ENCODE measurements at places on chromosomes 12 and 14. TPM values are rescaled to one million over a fixed set of nuclear protein-coding genes. Genes with fewer than 3 reads are reported as not detected.

Gene SELPLG
- total RNA-seq, result 1.6 TPM

GRCh38 chr12:3233797-3234196, 156.6 kb downstream of the TSPAN9 start:
- H3K4me1 ChIP-seq, result peaks cover 4% of the 10 kb centered on the region
- no peak overlapping the region for H3K27ac ChIP-seq
- DNase-seq, result no peak
- H3K36me3 ChIP-seq, result no peaks in the 10 kb centered on the region
- H3K4me3 ChIP-seq, result no peak overlapping the region

DNA sequence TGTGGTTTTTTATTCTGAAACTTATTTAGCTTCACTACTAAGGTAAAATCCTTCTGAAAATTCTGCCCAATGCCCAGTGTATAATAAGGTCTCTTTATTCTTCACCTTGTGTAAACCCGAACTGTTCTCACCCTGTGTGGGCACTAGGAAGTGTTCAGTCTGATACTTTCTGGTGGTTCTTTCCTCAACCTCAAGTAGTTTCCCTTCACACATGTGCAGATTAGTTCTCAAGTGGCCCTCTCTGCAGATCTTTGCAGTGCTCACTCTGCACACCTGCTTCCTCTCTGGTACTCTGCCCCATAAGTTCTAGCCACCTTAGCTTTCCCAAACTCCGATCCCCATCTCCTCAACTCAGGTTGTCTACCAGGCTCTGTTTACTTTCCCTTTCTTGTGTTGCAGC, 61.6 kb downstream of the RAD51B start:
- H3K4me3 ChIP-seq, result no peak overlapping the region
- H3K27me3 ChIP-seq, result no peaks in the 10 kb centered on the region
- no peaks in the 10 kb centered on the region for H3K4me1 ChIP-seq

GRCh38 chr12:109858764-109859163, 21.6 kb downstream of the GLTP start:
- H3K36me3 ChIP-seq, result no peaks in the 10 kb centered on the region
- H3K27ac ChIP-seq, result no peak overlapping the region
- no peaks in the 10 kb centered on the region for H3K27me3 ChIP-seq
- DNase-seq, result no peak

Gene SPIC
- total RNA-seq, result not detected

DNA sequence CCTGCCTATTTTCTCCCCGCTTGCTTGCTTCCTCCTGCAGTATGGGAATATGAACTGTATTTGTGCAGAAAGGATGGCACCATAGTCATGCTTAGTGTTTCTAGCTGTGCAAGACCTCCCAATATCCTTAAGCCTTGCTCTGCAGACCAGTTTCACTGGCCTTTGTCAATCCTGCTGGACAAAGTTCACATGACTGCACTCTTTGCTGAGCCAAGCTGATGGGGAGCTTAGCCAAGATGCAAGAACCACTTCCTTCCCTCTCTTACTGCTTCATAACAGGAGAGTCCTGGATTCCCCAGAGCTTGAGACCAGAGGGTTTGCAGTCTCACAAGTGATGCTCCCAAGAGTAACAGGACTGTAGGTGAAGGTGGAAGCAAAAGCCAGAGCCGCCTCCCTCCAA, 3.8 kb downstream of the ASIC1 start:
- H3K4me1 ChIP-seq, result peaks cover 23% of the 10 kb centered on the region
- no peaks in the 10 kb centered on the region for H3K36me3 ChIP-seq
- DNase-seq, result no peak
- H3K4me3 ChIP-seq, result no peak overlapping the region

- no peak overlapping the region for H3K4me3 ChIP-seq
- H3K27ac ChIP-seq, result no peak overlapping the region
- H3K27me3 ChIP-seq, result no peaks in the 10 kb centered on the region
- no peaks in the 10 kb centered on the region for H3K36me3 ChIP-seq
- no peaks in the 10 kb centered on the region for H3K4me1 ChIP-seq
These were observed 31.6 kb downstream of the PPP1R36 start for GRCh38 chr14:64581363-64581762.

DNA sequence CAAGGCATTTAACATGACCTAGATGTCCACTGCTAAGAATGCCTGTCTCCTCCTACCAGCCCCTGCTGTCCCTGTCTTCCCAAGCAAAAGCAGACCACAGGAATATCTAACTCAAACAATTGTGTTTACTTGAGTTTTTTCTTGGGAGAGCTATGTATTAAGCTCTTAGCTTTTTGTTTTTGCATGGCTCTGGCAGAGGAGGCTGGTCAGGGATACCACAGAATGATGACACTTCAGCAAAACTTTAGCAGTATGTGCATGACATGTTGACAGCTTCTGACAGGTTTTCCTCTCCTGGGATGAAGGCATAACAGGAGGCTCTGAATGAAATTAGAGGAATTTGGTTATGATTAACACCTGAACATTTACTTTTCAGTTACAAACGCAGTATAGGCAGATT, 6.9 kb downstream of the TMBIM6 start:
- DNase-seq, result no peak
- peaks cover 62% of the 10 kb centered on the region for H3K4me1 ChIP-seq
- H3K36me3 ChIP-seq, result no peaks in the 10 kb centered on the region
- no peaks in the 10 kb centered on the region for H3K27me3 ChIP-seq

DNA sequence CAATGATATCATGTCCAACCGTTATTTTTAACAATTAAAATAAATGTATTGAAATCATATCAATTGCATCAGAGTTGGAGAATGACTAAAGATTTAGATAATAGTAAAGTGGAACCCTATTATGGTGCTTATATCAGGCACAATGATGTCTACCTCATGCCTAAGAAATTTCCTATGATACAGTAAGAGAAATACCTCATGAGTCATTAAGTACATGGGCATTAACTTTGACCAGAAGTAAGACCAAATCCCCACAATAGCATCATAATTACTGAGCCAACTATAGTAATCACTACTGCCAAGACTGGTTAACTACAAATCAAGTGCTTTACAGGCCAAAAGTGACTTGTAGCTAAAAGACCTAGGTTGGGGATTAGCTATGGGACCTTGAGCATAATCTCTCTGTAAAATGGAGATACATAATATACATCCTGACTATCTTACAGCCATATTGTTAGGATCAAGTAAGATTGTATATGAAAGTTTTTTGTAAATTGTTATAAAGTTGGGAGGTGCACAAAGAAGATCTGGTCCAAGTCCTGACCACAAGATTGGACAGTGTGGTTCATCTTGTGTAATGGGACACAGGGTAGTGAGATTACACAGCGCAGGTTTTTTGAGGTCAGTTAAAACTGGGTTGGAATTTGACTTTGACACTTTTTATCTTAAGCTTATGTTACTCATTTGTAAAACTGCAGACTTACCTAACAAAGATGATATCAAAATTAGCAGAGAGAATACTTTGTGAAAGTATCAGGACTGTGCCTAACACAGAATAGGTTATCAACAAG, 60.5 kb downstream of the ERGIC2 start:
- no peaks in the 10 kb centered on the region for H3K4me1 ChIP-seq
- H3K4me3 ChIP-seq, result no peak overlapping the region
- no peak overlapping the region for H3K27ac ChIP-seq
- H3K36me3 ChIP-seq, result no peaks in the 10 kb centered on the region

Gene CFAP54
- 2.1 TPM for total RNA-seq

DNA sequence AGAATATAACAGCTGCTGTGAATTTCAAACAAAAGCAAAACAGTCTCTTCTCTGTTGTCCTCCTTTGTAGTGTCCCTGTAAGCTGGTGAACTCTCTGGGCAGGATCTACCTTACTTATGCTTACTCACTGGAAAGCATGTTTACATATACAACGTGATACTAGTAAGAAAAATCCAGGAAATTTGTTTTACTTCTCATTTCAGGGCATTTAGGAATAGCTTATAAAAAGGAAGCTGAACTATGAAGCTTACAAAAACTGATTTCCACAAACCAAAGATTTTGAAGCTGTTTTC, 311.0 kb downstream of the NOVA1 start:
- H3K4me3 ChIP-seq, result no peak overlapping the region
- H3K27me3 ChIP-seq, result no peaks in the 10 kb centered on the region
- no peaks in the 10 kb centered on the region for H3K36me3 ChIP-seq

Gene TGM1
- 1.4 TPM for total RNA-seq

DNA sequence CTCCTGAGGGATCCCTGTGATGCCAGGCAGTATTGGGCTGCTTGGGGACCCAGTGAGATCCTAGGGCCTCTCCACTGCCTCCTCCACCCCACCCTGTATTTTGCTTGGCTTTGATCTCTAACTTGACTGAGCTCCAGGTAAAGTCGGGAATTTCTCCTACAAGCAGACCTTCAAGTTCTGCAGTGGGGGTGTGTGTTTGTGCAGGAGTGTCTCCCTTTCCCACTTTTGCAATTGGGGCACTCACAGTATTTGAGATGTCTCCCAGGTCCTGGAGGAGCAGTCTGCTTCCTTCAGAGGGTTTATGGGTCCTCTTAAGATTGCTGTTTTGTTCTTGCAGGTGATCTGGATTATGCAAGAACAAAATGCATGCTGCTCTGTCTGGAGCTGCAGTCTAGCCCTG, 68.9 kb downstream of the ALG10B start:
- no peaks in the 10 kb centered on the region for H3K27me3 ChIP-seq
- DNase-seq, result no peak
- H3K4me3 ChIP-seq, result no peak overlapping the region
- no peak overlapping the region for H3K27ac ChIP-seq

Gene VEZT
- total RNA-seq, result 130 TPM

- H3K27me3 ChIP-seq, result peaks cover 28% of the 10 kb centered on the region
- DNase-seq, result no peak
- no peaks in the 10 kb centered on the region for H3K4me1 ChIP-seq
- H3K4me3 ChIP-seq, result no peak overlapping the region
These were observed 11.0 kb downstream of the TPH2 start for GRCh38 chr12:71949646-71950045.

Gene TRPV4
- total RNA-seq, result not detected

DNA sequence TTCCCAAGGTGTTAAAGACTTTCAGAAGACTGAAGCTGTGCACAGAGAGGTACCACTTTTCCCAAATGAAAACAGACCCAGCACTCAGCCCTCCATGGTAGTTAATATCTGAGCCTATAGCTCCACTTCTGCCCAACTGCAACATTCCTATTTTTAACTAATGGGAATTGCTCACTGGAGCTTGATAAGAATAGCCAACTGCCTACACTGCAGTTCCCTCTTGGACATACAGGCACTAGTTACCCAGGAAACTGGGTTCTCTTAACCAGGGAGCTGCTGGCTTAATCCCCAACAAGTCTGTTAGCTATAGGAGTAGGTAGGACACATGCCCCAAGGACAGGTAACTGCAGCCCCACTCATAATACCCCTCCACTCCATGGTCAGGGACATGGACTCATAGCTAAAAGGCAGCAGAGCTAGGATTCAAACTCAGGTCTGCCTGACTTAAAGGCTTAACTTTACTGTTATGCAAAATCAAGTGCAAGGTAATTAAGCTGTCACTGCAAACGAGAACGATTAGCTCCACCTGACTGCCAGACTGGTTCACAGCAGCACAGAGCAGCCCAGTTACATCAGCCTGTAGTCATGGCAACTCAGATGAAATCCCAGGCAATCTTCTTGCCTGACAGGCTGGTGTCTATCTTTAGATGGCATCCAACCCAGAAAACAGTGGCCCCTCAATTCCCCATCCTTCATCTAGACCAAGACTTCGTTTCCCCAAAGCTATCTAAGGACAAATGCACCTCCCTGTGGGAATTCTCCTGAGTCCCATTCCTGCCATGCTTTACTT, 77.1 kb upstream of the ACTN1 start:
- no peak overlapping the region for H3K4me3 ChIP-seq
- H3K36me3 ChIP-seq, result peaks cover 25% of the 10 kb centered on the region
- H3K4me1 ChIP-seq, result peaks cover 10% of the 10 kb centered on the region
- no peak for DNase-seq
- no peaks in the 10 kb centered on the region for H3K27me3 ChIP-seq
- H3K27ac ChIP-seq, result no peak overlapping the region

Gene ITGA7
- 31.4 TPM for total RNA-seq

Gene SAMD15
- total RNA-seq, result not detected

Gene RNASE4
- 78.9 TPM for total RNA-seq

Gene LRRC43
- not detected for total RNA-seq

DNA sequence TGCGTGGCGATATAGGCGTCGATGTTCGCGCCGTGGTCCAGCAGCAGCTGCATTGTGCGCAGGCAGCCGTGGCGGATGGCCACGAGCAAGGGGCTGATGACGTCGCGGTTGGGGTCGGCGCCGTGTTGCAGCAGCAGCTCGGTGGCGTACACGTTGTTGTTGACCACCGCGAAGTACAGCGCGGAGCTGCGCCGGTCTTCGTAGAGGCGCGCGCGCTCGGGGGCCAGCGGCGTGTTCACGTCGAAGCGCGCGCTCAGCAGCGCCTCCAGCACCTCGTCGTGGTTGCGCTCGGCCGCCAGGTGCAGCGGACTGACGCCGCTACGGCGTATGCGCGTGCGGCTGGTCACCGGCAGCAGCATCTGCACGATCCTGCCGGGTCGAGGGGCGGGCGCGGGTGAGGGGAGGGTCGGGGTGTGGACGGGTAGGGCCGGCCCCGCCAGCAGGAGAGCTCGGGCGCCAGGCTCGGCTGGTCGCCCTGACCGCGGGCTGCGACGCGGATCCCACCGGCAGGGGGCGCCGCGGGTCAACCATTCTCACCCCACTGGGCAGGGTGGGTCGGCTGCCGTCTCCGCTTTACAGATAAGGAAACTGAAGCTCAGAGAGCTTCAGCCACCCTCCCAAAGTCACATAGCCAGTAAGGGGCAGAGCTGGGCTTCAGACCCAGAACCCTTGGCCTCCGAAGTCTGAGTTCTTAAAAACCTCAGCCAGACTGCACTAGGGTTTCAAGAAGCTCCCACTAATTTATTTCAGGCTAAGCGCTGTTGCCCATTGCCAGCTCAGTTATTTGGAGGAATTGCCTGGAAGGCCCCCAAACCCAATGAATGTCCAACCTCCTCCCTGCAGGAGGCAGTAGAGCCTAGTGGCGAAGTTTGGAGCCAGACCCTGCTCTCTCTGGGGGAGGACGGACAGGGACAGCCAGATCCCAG, 12.4 kb downstream of the FAM181A start:
- H3K36me3 ChIP-seq, result no peaks in the 10 kb centered on the region
- peak overlapping the region; percentile 78 for H3K27ac ChIP-seq
- H3K27me3 ChIP-seq, result peaks cover 10% of the 10 kb centered on the region

DNA sequence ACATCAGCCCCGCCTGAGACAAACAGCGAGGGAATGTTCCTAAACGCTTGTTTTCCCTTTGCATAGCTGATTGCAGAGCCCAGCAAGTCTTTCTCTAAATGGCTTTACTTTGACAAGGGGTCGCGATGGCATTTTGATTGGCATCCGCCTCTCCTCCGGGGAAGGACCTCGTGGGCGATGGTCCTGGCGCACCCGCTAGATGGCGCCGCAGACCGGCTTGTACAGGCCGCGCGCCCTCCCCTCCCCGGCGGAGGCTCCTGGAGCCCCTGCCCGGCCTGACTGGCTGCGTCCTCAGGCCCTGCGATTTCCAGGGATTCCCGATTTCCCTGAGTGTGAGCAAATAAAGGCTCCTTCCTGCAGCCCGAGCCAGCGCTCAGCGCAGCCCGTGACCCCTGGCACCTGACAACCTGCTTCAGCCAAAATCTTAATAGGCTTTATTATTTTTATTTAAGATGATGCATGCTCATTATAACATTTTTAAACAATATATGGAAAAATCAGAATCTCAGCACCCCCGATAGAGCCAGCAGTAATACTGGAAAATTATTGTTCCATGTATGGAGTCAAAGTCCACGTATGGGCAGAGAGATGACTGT, 468.3 kb downstream of the AACS start:
- H3K27ac ChIP-seq, result no peak overlapping the region
- H3K27me3 ChIP-seq, result peaks cover 26% of the 10 kb centered on the region
- no peaks in the 10 kb centered on the region for H3K36me3 ChIP-seq
- peak; percentile 25 for DNase-seq
- no peak overlapping the region for H3K4me3 ChIP-seq

Gene FBXW8
- 7.8 TPM for total RNA-seq

Measured in transverse colon (tissue), 4 donors.